Right lobe of liver (tissue), 6 donors: ENCODE measurements at places on chromosomes 13 and 19. TPM values are rescaled to one million over a fixed set of nuclear protein-coding genes. Genes with fewer than 3 reads are reported as not detected.

The FXYD1 gene
- 39.6 TPM for total RNA-seq

GRCh38 chr19:17530586-17530985 is 19.1 kb downstream of the PGLS start:
- no peak overlapping the region for H3K27ac ChIP-seq
- DNase-seq: no peak
- no peaks in the 10 kb centered on the region for H3K4me1 ChIP-seq
- no peak overlapping the region for H3K4me3 ChIP-seq
- no peaks in the 10 kb centered on the region for H3K36me3 ChIP-seq

The EPN1 gene
- 112 TPM for total RNA-seq

The ATXN8OS gene
- total RNA-seq: not detected

DNA sequence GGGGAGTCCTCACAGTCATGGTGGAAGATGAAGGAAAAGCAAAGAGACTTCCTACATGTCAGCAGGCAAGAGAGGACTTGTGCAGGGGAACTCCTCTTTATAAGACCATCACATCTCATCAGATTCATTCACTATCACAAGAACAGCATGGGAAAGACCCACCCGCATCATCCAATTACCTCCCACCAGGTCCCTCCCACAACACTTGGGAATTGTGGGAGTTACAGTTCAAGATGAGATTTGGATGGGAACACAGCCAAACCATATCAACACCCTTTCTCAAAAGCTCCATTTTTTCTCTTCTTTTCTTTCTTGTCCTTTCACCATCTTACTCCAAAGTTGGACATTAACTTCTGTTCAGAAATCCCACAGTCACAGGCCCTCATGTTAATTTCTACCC is 4.7 kb upstream of the LRP3 start:
- H3K4me1 ChIP-seq: no peaks in the 10 kb centered on the region
- no peaks in the 10 kb centered on the region for H3K27me3 ChIP-seq
- no peaks in the 10 kb centered on the region for H3K36me3 ChIP-seq
- no peak overlapping the region for H3K4me3 ChIP-seq
- no peak for DNase-seq

DNA sequence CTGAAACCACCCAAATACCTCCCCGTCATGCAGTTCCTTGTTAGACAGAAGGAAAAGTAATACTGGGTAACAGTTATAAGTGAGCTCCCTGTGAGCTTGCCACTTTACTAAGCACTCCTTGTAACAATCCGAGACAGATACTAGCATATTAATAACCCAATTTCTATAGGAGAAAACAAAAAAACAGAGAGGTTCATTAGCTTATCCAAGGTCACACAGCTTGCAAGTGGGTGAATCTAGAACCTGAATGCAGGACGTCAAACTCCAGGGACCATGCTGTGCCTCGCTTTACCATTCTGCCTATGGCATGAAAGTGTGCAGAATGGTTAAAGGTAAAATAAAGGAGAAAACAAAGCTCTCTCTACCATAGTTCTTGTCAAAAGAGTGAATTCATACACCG is 15.4 kb downstream of the SIGLEC5 start:
- no peak overlapping the region for H3K27ac ChIP-seq
- DNase-seq: no peak
- H3K4me1 ChIP-seq: no peaks in the 10 kb centered on the region

DNA sequence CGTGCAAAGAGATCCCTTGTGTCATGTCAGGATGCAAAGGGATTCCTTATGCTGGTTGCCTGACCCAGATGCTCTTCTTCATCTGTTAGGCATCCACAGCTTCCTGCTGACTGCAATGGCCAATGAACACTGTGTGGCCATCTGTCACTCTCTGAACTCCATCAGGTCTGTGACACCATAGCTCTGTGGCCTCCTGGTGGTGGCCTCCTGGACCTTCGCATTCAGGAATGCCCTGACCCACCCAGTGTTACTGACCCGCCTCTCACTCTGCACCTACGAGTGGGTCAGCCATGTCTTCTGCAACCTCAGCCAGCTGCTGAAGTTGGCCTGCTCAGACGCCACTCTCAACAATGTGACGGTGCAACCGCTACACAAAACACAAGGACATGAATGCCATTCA is 23.9 kb upstream of the TPM4 start:
- no peaks in the 10 kb centered on the region for H3K36me3 ChIP-seq
- no peak for DNase-seq
- no peaks in the 10 kb centered on the region for H3K4me1 ChIP-seq
- H3K27me3 ChIP-seq: no peaks in the 10 kb centered on the region
- no peak overlapping the region for H3K4me3 ChIP-seq

GRCh38 chr19:1282588-1283206 is 3.0 kb upstream of the EFNA2 start:
- peak overlapping the region; percentile 70 for H3K27ac ChIP-seq
- no peaks in the 10 kb centered on the region for H3K4me1 ChIP-seq
- DNase-seq: no peak
- H3K27me3 ChIP-seq: no peaks in the 10 kb centered on the region
- no peaks in the 10 kb centered on the region for H3K36me3 ChIP-seq

DNA sequence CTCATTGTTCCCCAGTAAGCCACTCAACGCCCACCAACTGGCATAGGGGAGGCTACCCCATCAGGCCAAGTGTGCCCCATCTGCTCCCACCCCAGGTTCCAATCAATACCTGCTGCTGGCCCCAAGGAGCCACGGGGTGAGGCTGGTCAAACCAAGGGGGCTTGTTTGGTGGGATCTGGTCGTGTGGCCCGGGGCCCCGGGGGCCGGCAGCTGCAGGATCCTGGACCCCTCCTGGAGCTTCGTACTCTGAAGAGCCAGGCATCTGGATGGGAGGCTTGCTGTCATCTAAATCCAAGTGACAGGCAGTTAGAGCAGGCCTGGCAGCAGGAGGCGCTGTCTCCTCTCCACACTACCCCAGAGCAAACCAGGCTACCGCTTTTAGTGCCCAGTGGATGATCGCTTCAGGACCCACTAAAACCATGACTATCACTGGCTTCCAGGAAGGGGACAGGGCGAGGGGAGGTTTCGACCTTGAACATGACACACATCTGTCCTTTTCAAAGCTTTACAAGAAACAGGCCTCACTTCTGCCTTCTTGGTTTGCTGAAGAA is 14.2 kb downstream of the CHERP start:
- peaks cover 82% of the 10 kb centered on the region for H3K36me3 ChIP-seq
- no peak overlapping the region for H3K4me3 ChIP-seq
- no peaks in the 10 kb centered on the region for H3K4me1 ChIP-seq
- no peak for DNase-seq
- no peak overlapping the region for H3K27ac ChIP-seq

DNA sequence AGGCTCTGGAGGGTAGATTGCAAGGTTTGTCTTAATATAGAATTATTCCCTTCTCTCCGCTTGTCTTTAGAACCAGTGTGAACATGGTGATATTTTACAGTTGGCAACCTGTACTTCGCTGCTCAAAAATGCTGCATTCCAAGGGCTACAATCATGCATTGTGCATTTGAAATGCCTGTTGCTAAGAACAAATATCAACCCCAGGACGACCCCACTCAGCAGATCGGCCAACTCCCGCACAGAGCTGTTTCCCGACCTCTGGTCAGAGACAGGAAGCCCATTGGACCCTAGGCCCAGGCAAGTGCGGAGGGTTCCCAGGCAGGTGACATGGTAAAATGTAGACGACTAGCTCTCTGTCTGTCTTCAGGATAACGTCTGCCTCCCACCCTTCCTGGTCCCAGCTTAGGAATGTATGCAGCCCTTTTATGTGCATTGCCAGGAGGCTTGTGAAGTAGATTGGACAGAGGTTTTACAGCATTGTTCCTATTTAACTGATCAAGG is 263.5 kb downstream of the FOXO1 start:
- H3K4me1 ChIP-seq: peaks cover 37% of the 10 kb centered on the region
- DNase-seq: no peak
- H3K36me3 ChIP-seq: no peaks in the 10 kb centered on the region
- no peak overlapping the region for H3K4me3 ChIP-seq
- H3K27me3 ChIP-seq: no peaks in the 10 kb centered on the region
- H3K27ac ChIP-seq: peak overlapping the region; percentile 20

DNA sequence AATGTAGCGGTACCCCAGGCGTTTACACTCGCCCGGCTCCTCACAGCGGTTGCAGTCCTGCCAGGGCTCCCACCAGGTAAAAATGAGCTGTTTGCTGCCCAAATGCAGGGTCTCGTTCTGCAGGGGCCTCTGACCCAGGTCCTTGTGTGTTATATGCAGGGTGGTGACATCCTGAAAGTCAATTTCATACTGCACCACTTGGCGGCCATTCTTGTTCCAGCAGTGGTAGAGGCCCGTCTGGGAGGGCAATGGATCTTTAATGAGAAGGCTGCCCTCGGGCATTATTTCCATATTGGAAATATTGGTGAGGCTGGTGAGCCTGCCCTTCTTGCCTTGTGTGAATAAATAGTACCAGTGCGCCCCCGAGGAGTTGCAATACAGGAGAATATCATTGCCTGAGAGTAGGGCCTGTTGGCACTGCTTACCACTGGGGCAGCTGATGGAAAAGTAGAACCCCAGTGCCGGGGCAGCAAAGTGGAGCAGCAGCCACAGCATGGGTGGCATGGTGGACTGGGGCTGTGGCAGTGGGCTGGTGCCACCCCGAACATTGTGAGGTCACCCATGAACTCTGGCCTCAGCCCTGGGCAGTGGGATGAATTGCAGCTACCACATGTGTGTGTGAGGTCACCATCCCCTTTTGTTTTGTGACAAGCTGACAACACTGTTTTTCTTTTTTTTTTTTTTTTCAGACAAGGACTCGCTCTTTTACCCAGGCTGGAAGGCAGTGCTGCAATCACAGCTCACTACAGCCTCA is at the start of gene FAM187B:
FAM187B (minus strand) TSS at position 563 of the 754 bp plus-strand sequence; CDS start at position 504, 59 bp downstream.
- DNase-seq: peak; percentile 19
- H3K27ac ChIP-seq: no peak within 1 kb of the TSS
- no peak within 1 kb of the TSS for H3K4me3 ChIP-seq

- H3K27me3 ChIP-seq: no peaks in the 10 kb centered on the region
- DNase-seq: no peak
- H3K4me3 ChIP-seq: no peak overlapping the region
- H3K4me1 ChIP-seq: no peaks in the 10 kb centered on the region
- H3K36me3 ChIP-seq: no peaks in the 10 kb centered on the region
Observed at GRCh38 chr13:97141564-97142005, 80.5 kb upstream of the MBNL2 start.

GRCh38 chr19:55440411-55441105 is 2.5 kb downstream of the SHISA7 start:
- DNase-seq: no peak
- H3K27ac ChIP-seq: no peak overlapping the region

DNA sequence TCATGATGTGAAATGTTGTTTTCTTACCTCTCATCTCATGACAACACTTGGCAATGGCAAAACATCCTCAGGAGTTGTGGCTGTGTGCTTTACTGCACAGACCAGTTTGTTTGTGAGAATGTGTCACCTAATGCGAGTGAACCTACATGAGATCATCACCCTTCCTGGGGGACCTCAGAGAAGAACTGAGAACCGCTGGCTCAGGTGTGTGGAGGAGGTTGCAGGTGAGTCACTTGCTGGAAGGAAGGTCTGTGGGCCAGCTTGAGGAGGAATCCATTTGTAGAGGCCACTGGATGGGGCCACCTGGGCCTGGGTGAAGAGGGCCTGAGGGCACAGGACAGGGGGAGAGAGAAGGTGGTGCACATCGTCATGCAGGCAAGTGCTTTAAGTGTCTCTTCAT is 3.0 kb upstream of the CEACAM1 start:
- DNase-seq: no peak
- peaks cover 8% of the 10 kb centered on the region for H3K4me1 ChIP-seq
- no peak overlapping the region for H3K27ac ChIP-seq
- H3K27me3 ChIP-seq: no peaks in the 10 kb centered on the region
- H3K4me3 ChIP-seq: no peak overlapping the region

The TNFSF9 gene
- total RNA-seq: 0.55 TPM

The TNFSF13B gene
- total RNA-seq: 4.7 TPM

GRCh38 chr19:43474986-43475705 is 9.7 kb upstream of the LYPD3 start:
- H3K27me3 ChIP-seq: no peaks in the 10 kb centered on the region
- peak overlapping the region; percentile 32 for H3K4me3 ChIP-seq
- H3K4me1 ChIP-seq: no peaks in the 10 kb centered on the region
- peak overlapping the region; percentile 74 for H3K27ac ChIP-seq

DNA sequence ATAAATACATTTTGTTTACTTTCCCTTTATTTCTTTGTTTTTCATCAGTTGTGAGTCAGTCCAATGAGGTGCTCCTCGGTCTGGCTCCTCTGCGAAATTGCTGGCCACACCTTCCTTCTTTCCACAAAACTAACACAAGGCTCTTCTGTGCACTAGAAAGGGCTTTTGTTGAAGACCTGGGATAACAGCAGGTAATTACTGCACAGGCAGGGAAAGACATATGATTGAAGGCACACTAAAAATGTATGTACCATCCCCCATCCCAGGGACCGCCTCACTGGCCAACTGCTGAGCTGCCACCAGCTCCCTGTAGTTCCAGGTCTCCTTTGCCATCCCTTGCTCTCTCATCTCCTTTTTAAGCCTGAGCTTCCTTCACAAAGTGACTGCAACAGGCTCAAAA is 180.5 kb downstream of the EFNB2 start:
- H3K4me1 ChIP-seq: no peaks in the 10 kb centered on the region
- no peak overlapping the region for H3K4me3 ChIP-seq
- DNase-seq: no peak

The SLAIN1 gene
- total RNA-seq: 5.5 TPM

DNA sequence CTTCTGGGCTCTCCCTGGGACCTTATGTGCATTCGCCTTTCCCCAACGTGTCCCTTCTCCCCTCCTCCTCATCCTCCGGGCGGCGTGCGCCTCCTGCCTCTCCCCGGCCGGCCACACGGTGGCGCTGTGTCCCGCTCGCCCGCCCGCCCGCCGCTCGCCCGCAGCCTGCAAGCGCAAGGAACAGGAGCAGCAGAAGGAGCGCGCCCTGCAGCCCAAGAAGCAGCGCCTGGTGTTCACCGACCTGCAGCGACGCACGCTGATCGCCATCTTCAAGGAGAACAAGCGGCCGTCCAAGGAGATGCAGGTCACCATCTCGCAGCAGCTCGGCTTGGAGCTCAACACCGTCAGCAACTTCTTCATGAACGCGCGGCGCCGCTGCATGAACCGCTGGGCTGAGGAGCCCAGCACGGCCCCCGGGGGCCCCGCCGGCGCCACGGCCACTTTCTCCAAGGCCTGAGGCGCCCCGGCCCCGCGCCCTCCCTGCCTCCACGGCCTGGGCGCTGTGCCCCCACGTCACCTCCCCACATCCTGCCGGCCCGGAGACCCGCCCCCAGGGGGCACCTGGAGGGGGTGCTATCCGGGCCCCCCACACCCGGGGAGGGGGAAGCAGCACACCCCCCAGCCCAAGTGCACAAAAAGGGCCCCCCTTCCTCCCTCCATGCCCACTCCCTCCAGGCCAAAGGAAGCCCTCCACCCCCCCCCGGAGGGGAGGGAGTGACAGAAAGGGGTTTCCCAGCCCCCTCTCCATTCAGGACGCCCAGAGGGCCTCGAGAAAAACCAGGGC is 21.9 kb downstream of the ONECUT3 start:
- no peaks in the 10 kb centered on the region for H3K4me1 ChIP-seq
- H3K36me3 ChIP-seq: no peaks in the 10 kb centered on the region
- no peak overlapping the region for H3K27ac ChIP-seq
- H3K27me3 ChIP-seq: no peaks in the 10 kb centered on the region
